Naive thymus-derived CD4-positive, alpha-beta T cell (primary cell): ENCODE measurements at places on chromosomes 7 and 10.

GRCh38 chr10:126092366-126093215, 196.2 kb downstream of the FANK1 start:
- DNase-seq, result no peak

DNA sequence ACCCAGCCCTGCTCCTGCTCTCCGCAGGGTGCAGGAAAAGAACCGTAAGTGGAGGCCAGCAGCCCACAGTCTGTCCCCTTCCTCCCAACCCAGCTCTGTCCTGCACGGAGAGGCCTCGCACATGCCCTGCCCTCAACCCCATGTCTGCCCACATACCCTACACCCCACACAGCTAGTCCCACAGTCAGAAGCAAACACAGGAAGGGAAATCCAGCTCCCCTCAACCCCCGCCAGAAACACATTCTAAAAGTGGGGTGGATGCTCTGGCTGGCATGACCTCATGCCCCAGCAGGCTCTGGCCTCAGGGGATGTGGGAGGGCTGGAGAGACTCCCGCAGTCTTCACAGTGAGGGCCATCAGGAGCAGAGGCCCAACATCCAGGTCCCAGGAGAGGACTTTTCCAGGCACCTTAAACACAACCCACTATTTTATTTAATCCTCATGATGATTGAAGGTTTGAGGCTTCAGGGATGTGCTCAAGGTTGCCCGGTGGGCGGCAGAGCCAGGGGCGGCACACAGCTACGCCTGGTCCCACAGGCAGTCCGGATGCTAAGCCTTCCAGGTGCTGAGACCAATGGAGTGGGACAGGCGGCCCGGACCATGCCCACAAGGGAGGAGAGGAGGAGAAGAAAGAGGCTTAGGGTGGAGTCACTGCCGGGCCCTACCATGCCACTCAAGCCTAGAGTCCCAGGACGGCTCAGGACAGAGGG, 29.9 kb downstream of the CALML5 start:
- DNase-seq, result no peak

- no peak for DNase-seq
Observed at GRCh38 chr7:22765609-22766008, 38.6 kb downstream of the IL6 start.

DNA sequence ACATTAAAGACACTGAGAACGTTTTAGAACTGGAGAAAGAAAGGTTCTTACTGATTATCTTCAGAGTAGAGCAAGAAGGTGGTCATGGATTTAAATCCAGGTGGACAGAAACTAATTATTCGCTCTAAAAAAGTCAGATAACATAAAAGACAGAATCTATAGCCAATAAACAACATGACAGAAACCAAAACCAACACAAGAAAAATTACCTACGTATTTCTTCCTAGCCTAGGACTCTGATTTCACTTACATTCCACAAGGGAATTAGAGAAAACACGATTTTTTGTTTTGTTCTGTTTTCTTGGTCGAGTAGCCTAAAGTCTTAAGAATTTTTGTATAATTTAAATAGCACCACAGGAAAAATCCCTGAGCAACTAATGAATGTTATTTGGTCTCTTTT, 15.1 kb downstream of the CPA1 start:
- DNase-seq, result no peak

DNA sequence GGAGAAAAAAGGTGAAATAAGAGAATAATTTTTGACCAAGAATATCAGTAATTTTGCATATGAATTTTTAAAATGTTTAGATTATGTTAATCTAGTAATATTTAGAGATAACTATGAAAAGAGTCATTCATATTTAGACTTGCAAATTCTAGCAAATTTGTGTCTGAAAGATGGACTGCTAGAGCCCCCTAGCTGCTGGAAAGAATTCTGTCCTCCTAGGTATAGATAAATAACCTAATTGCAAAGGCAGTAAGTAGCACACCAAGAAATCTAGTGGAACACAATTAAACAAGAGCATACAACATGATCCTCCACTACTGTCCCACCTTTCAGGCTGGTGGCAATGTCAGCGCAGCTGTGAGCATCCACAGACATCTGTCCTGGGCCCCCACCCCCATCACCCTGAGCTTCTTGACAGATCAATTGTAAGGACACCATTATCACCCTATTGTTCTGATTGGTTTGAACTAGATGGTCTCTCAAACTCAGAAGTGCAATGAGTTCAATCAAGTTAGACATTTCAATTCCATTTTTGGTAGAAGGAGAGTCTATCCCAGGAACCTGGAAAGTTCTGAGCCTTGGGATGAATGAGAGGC, 15.0 kb upstream of the GFRA1 start:
- no peak for DNase-seq

DNA sequence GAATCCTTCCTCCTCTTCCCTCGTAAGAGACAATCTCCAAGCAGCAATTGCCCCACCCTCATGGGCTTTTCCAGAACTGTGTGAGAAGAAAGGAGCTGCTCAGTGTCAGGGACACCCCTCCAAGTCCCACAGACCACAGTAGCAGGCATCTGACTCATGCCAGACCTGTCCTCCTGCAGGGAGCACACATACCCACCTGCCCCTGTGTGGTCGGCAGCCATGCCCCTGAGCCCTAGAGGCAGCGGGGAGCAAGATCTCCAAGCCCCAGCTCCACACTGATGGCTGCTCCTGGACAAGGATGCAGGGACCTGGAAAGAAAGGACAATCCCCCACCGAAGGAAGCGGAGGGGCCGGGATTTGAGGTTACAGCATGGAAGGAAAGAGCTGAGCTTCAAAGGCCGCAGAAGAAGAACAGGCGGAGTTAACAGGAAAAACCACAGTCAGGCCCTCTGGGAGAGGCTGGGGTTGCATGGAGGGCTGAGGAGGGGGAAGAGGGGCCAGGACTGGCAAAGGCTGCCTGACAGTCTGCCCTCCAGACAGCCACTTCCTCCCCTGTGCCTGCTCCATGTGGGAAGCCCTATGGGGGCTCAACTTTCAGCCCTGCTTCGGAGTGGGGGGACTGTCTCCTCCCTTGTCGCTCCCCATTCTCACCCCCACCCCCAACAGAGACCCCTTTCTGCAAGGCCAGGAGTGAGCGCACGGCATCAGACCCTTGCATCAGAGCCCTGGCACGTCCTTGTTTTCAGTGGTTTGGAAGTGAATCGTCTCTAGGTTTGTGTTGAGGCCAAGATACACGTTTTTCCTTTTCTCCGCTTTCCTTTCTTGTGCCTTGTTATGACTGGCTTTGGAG, 46.8 kb downstream of the ASB13 start:
- DNase-seq, result no peak

GRCh38 chr10:22246680-22247391, 29.0 kb upstream of the EBLN1 start:
- DNase-seq, result no peak

DNA sequence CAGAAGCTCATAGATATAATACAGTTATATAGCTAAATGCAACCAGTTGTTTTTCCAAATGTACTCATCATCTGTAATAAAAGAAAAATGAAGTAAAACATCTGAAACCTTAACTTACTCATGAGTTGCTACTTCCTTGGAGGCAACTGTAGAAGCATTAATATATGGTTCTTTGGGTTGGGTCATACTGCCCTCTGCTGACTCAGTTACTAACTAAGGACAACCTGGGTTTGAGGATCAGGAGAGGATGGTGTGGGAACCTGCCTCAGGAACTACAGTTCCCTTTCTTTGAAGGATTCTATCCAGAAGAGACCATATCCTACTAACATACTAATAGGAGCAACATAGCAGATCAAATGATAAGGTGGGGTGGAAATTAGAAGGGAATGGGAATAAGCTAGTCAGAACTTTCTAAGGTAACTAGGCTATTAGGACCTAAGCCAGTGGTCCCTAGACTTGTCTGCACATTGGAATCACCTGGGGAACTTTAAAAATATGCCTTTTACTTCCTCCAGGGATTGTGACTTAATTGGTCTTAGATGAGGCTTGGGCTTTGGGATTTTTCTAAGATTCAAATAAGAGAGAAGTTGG, 20.7 kb downstream of the COX15 start:
- DNase-seq, result peak; percentile 33

DNA sequence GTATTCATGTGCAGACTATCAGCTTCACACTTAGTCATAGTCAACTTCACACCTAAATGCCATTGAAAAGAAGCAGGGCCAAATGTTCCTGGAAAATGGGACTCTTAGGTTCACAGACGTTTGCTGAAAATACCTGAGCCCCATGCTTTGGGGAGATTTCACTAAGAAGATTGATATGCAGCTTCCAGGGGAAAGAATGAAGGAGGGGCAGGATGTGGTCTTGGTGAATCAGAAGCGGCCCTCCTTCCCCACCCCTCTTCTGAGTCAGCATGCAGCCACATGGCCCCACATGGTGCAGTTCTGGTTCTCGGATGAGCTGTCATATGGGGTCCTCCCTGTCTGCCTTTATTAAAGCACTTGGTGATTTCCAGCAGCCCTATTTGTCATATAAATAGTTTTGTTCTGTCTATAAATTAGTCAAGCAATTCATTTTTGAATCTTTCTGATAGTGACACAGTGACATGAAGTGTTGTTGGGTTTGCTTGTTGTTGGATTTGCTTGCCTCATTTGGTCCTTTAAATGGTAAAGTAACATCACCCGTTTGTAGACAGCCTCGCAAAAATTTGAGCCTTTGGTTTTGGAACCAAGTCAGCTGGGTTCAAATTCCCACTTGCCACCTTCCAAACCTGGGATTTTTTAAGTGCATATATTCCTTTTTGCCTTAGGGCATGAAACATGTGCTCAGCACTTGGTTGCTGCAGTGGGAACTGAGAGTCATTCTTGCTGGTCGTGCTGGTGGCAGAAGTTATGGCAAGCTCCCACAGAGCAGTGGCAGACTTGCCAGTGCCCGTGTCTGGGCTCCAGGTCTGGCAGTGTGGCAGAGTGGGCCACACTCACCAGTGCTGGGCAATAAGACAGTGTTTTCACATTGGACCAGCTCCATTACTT, 68.1 kb upstream of the CDK6 start:
- DNase-seq, result peak; percentile 29

- no peak for DNase-seq
Observed at GRCh38 chr10:70191161-70191971, 21.1 kb upstream of the SAR1A start.

GRCh38 chr10:62277971-62278370, 9.3 kb upstream of the RTKN2 start:
- no peak for DNase-seq

GRCh38 chr10:68550747-68551411, 9.3 kb upstream of the TET1 start:
- DNase-seq, result peak; percentile 33

DNA sequence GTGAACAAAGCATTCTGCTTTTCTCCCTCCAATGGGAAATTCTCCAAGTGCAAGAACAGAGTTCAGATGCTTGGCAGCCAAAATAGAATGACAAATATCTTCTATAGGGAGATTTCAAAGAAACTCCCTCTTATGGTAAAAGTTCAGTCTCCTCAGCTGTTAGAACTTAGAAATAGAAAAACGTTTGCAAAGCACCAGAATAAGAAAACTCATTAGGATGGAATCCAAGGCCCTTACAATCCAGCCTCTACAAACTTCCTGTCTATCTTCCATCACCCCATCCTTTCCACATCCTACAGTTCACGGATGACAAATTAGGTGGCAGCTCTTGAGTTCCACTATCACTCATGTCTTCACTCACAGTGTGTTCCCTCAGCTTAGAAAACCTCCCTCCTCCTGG, 25.7 kb downstream of the FAM13C start:
- no peak for DNase-seq

DNA sequence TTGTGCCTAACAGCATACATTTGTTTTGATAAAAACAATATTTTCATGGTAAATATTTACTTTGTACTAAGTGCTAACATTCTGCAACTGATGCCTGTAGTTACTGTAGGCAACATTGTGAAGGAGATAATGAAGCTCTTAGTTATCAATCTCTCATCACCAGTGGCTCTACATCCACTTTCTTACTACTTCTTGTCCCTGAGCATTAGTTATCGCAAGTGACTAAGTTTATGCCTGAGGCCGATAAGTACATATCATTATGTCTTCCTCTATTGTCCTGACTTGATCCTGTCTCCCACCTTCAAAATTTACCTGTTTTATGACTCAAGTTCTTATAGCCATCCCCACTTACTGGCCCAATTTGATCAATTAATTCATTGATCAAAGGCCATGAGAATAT, 63.6 kb downstream of the MACC1 start:
- no peak for DNase-seq

DNA sequence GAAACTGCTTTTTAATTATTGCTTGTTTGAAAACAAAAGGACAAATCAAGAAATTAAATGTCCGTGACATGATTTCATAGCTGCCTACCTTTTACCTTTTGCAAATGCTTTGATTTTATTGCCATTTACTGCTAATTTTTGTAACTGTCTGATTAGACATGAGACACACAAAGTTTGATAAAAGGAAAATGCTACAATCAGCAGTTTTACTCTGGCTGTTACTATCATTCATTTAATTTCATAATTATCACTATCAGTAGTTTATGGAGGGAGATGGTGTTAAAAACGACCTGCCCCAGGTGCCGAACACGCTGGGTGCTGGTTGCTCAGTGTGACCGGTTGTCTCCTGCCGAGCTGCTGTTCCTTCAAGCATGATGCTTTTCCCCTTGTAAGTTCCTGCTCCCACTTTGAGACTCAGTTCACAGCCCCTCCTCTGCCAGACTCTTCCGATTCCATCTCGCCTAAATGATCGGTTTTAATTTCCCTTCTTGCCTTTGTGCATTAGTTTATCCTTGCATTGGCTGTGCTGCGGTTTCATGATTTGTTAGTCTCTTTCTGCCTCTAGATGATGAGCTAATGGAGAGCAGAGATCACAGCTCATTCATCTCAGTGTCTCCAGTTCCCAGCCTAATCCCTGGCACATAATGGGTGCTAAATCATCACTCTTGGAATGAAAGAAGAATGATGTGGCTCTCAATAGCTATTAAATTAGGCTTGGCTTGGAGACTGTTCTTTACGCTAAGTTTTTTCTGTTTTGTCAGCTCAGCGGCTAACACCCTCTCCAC, 110.6 kb downstream of the PFKFB3 start:
- DNase-seq, result no peak

GRCh38 chr7:20320322-20320721, 10.4 kb upstream of the ITGB8 start:
- no peak for DNase-seq

DNA sequence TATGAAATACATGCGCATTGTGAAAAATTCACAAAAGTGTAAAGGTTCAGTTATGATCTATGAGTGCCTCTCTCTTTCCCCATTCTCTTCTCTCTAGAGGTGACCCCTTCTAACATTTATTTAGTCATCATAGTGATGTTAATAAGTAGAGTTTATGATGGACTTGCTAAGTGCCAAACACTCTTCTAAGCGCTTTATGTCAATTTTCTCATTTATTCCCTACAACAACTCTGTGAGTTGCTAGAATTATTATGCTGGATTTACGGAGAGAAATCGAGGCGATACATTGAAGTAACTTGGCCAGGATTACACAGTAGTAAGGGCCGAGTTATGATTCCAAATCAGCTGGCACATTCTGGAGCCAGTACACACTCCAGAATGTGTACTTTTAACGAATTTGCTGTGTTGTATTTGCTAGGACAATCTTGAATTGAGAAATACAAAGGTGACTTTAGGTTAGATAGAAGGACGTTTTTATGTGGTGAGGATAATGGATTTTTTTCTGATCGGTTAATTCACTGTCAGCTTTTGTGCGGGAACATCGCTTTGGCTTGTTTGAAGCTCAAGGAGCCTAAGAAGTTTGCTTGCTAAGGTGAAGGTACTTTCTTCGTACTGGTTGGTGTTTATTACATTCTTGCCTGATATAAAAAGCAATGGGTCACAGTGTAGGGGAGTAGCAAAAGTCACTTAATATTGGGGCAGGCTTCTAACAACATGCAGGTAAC, 1.4 kb downstream of the ATRNL1 start:
- no peak for DNase-seq
